ENCODE measurements at places on chromosomes 6 and 20. TPM values are rescaled to one million over a fixed set of nuclear protein-coding genes. Genes with fewer than 3 reads are reported as not detected.
A peak's percentile ranks its signal among the peaks of the same experiment; 100 is the strongest.

DNA sequence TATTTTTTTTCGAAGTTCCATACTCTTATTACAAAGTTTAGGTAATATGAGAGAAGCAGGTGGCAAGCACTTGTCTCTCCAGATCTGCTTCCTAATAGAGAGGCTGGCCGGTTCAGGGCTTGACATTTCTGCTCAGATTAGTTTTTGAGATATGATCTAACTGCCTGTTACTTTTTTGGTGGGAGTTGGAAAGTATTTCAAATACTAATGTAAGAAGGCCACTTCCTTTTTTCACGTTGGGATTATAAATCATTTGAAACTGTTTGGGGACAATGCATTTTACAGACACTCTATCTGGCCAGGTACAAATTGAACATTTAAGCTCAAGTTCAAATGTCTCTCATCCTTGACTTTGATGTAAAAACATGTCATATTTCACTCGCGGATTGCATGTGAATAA, 222.1 kb upstream of the SULF2 start:
- DNase-seq: no peak

DNA sequence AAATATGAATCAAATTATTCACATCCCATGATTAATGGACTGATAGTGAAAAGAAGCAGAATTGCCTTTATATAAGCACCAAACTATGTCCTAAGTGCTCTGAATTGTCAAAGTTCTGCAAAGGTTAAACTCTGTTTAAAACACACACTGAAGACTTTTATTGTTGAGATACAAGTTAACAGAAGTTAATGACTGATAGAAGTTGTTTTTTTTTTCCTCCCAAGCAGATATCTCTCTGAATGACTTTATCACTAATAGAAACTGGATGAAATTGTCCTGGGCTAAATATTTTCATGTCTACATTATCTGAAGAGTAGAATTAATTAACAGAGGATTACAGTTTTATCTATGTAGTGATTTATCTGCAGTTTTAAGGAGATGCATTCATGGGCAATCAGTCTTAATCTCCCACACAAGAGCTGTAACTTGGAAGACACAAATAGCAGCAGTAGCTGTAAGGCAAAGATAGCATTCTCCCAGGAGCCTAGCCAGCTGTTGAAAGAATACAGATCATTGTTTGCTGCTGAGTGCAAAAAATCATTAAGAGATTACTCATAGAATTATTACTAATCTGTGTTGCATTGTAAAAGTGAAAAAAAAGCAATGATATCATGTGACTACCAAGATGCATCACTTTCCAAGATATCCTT, 49.9 kb downstream of the BMP5 start:
- DNase-seq: peak; percentile 23

KLC4 gene
- 19.9 TPM for total RNA-seq

HRH3 gene
- total RNA-seq: not detected

All from dermis blood vessel endothelial cell (primary cell).